ENCODE measurements at places on chromosomes 13 and 19.

DNA sequence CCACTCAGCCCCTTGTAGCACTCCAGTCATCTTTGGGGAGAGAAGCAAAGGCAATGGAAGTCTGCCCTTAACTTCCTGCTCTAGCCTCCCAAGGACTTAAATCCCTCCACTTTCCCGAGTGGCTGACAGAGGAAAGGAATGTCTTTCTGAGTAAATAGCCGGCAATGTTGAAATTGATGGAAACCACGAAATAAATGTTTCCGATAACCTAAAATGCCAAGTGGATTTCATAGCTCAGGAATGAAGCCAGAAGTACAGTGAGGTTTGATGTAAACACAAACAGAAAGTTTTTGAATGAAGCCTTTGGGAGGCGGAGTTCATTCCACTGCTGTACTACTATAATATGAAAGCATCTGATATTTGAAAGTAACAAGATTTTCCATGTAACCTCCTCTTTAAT lies 14.0 kb upstream of the TBC1D4 start:
- DNase-seq = peak; percentile 90

DNA sequence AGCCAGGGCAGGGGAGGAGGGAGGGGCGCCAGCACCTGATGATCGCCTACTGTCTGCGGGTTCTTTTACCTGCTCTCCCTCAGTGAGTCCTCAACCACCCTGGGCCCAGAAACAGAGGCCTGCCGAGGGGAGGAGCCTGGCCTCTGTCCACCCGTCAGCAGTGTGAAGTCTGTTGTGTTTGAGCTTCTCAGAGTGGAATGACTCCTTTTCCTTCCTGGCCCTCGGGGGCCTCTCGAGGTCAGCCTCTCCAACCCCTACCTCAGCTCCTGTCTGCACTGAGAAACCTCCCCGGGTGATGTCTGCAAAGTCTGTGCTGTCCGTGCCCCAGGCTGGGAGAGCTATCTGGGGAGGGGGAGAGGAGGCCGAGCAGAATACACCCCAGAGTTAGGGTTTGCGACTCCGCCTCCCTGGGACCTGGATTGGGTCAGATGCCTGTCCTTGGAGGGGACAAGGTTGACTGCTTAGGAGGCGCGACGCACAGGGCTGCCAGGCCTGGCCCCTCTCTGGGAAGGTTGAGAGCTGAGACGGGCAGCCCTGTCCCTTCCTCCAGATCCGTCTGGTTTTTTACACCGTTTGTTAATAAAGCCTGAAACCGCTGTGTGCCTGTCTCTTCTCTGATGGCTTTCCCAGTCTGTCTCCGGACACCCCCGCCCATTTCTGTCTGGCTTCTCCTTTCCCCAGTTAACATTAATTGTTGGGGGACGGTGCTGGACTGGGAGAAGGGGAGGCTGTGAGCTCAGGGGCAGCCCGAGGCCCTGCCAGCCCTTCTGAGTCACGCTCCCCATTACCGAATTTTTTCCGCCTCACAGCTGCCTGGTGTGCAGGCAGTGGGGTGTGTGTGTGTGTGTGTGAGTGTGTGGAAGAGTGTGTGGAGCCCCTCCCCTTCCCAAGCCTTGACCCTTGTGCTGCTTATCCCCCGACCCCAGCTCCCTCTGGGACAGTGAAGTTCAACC lies 989 bp upstream of the SSC5D start:
- DNase-seq = peak; percentile 99

DNA sequence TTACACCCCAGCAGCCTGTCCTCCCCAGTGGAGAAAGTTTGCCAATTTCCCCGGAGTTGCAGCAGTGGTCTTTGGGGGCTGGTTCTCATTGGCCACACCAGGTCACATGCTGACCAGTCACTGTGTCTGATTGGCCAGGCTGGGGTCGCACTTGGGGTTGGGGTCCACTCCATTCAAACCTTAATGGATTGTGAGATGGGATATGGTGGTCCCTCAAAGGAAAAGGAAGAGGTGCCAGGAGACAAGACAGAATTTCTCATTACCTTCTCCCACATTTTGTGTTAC lies 3.4 kb downstream of the PPM1N start:
- DNase-seq = no peak

GRCh38 chr13:110303644-110304043 lies 3.3 kb downstream of the COL4A1 start:
- no peak for DNase-seq

- no peak for DNase-seq
These were observed 2.6 kb downstream of the CNN1 start for GRCh38 chr19:11541238-11541637.

DNA sequence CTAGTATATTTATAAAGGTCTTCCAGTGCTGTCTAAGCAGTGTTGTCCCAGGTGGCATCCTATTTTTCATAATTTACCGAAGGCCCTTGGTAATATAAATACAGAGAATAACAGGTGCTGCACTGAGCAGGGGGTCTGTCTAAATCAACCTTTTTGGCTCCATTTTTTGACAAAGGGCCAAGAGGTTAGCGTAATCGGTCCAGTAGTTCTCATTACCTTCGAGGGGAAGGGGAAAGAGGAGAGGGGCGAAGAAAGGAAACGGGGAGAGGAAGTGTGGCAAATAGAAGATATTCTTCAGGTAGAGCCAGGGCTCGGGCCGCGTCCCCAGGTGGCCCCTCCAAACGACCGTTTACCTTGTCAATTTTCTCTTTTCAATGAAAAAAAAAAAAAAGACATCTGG lies 749 bp upstream of the PAN3 start:
- no peak for DNase-seq

- peak; percentile 5 for DNase-seq
These were observed 429.0 kb upstream of the MIR17HG start for GRCh38 chr13:90918536-90918935.

GRCh38 chr13:103354171-103354570 lies 288.0 kb upstream of the SLC10A2 start:
- no peak for DNase-seq

DNA sequence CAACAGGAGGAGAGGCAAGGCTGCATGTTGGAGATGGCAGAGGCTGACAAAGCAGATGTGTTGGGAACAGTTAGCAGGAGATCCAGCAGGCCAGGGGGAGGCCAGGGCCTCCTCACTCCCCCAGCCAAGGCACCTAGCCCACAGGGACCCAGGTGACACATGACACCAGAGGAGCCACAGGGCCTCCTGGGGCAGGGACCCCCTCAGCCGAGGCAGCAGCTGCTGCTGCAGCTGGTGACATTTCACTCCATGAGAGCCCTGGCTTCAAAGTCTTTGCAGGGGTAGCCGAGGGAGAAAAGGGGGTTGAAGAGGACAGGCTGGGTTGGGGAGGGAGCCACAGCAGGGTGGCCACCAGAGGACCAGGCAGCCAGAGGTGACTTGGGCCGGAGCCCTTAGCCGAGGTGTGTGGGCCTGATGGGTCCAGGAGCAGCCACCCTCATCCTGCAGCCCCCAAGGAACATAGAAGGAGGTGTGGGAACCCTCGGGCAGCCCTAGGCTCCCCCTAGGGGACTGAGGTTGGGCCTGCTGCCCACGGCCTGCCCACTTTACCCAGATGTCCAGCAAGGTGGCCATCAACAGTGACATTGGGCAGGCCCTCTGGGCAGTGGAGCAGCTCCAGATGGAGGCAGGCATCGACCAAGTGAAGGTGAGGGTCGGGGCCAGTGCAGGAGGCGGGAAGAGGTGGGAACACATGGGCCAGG lies at the start of gene GNG14:
Gene GNG14, plus strand, starts transcription at position 503 of the 701 bp plus-strand sequence. Its CDS starts 51 bp downstream, at position 554.
- DNase-seq = no peak

GRCh38 chr19:55652311-55653128 lies 2.3 kb upstream of the U2AF2 start:
- DNase-seq = no peak

- no peak for DNase-seq
These were observed 267.1 kb downstream of the KLF5 start for GRCh38 chr13:73325723-73326558.

DNA sequence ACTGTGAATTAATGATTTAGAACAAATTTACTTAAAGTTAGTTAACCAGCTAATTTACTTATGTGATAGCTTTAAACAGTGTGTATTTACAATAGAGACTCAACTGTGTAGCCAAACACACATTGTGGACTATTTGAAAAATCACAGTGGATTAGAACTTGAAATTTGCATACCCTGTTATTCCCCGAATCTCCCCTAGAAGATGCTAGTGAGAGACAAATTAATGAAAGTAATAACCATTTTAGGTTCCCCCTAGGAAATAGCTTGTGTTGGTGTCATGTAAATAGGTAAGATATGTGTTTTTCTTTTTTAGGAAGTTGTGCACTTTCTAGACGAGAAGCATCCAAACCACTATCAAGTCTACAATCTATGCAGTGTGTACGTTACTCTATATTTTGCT lies 98.5 kb downstream of the C1QTNF9 start:
- DNase-seq = no peak

- no peak for DNase-seq
These were observed 18.2 kb upstream of the AMER2 start for GRCh38 chr13:25190256-25190655.

- no peak for DNase-seq
These were observed 58.3 kb downstream of the RAB20 start for GRCh38 chr13:110503037-110503901.

GRCh38 chr19:35736913-35737886 lies 5.1 kb downstream of the IGFLR1 start:
- DNase-seq = no peak

DNA sequence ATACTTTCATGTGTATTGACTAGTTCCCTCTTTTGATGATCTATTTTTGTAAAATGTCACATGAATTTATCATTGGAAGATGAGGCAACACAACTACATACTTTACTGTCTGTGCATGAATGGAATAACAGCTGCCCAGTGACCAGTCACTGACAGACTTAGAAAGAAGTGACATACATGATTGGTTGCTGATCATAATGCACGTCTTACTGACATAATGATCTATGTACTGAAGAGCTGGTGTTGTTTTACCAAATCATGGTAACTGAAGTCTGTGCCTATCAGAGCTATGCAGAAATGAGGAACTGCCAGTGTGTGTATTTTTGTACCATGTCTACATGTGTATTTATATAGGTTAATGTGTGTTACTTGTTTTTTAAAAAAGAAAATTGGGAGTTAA lies 26.5 kb downstream of the GPR18 start:
- DNase-seq = no peak

- DNase-seq = no peak
These were observed 3.8 kb upstream of the FGF14 start for GRCh38 chr13:102405499-102406100.

GRCh38 chr19:41595258-41595889 lies 19.4 kb downstream of the CEACAM21 start:
- peak; percentile 85 for DNase-seq

DNA sequence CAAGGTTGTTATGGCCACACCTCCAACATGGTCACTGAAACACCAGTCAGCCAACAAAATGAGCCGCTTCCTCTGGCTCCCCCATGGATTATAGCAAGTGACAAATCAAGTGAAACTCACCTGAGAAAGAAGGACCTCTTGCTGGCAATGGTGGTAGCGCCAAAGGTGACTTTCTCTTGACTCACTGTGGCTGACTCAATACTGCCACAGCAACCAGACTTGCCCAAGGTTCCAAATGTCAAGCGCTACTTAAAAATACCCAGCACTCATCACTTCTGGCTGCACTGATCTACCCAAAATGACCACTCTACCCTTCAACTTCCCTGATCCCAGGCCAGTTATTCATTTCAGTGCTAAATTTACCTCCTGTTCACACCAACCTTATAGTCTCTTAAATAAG lies 495.5 kb downstream of the FOXO1 start:
- peak; percentile 51 for DNase-seq

DNA sequence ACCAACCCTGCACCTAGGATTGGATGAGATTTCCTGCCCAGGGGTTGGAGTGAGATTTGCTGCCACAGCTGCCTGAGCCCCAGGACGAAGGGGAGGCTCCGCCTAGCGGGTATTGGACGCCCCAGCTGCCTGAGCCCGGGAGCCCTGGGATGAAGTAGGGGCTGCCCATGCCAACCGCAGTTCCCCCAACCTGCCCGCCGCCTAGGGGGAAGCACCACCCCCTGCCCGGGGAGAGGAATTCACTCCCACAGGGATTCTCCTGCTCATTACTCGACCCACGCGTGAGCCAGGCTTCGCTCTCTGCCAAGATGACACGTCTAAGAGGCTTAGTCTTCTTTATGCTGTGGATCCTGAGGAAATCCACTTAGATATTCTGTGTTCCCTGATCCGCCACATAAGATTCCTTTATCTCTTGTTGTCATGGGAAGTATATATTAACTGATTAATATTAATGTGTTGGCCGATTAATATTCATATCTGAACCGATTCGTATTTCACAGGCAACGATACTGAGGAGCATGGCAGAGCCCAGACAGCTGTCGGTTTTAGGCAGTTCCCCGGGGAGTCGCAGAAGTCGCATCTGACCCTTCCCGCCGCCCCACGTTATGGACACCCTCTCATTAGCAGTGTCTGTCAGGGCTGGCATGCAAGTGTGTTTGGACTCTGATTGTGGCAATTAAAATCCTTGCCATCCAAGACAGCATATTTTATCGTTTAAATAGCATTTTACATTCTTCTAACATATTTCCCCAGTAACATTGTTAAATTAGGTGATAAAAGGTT lies 44.5 kb upstream of the KCTD15 start:
- DNase-seq = no peak

- no peak for DNase-seq
These were observed 17.4 kb downstream of the CHST8 start for GRCh38 chr19:33639035-33639681.

DNA sequence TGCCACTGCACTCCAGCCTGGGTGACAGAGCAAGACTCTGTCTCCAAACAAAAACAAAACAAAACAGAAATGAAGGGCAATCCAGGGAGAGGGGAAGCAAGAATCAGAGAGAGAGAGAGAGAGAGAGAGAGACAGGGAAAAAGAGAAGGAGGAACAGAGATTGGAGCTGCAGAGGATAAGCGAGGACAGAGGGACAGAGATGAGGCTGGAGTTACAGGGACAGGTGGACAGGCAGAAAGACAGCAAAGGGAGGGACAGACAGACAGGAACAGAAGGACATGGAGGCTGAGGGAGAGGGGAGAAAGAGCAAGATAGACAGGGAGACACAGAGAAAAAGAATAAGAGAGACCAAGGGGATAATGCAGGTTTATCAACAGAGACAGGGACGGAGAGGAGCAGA lies 1.3 kb upstream of the CRX start:
- no peak for DNase-seq

DNA sequence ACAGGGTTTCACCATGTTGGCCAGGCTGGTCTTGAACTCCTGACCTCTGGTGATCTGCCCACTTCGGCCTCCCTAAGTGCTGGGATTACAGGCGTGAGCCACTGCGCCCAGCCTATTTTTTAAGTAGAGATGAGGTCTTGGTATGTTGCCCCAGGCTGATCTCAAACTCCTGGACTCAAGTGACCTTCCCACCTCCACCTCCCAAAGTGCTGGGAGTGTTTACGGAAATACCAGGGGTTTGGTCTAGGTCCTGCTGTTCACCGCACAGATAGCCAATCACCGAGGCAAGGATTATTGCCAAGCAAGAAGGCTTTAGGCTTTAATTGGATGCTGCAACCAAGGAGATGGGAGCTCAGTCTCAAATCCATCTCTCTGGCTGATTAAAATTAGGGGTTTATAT lies 11.6 kb downstream of the CLEC4G start:
- DNase-seq = peak; percentile 20

- DNase-seq = peak; percentile 11
These were observed 249.1 kb downstream of the GPC5 start for GRCh38 chr13:91647361-91647990.

- peak; percentile 96 for DNase-seq
These were observed 7.1 kb downstream of the RFX2 start for GRCh38 chr19:6103217-6103644.
